ENCODE measurements at places on chromosomes 13 and 19.

GRCh38 chr19:39433480-39434079, 2.2 kb downstream of the RPS16 start:
- no peak for DNase-seq

GRCh38 chr19:27974082-27974513, 1238.9 kb downstream of the UQCRFS1 start:
- peak; percentile 1 for DNase-seq

DNA sequence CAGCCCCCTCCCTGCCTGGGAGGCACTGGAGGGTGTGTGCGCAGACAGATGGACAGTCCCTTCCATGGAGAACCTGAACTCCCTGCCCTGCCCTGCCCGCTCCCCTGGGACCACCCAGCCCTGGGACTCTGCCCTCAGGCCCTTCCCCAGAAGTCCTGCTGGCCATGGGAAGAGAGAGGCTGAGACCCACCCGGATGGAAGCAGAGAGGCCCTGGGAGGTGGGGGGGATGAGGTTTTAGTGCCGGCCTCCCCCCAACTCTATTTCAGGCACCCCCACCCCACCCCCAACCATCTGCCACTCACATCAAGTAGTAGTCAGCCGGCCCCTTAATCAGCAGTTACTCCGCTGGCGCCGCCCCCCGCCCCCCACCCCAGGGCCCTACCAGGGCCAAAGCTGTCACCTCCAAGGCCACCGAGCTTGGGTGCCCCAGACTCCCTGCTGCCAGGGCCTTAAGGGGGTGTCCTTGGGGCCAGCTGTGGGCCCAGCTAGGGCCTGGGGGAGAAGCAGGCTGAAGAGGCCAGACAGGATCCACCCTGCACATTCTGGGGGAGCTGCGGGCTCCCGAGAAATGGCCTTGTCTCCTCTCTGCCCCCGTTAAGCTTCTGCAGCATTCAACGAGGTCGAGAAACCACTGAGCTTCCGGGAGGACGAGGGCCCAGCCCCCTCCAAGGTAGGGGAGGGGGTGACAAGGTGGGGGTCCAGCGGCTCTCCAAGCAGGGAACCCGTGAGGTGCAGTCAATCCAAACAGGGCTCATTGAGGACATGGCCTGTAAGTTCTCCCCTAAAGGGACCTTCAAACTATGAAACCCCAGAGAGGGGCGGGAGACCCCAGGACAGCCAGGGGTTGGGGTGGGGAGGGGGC, 17.4 kb downstream of the NMRK2 start:
- no peak for DNase-seq

DNA sequence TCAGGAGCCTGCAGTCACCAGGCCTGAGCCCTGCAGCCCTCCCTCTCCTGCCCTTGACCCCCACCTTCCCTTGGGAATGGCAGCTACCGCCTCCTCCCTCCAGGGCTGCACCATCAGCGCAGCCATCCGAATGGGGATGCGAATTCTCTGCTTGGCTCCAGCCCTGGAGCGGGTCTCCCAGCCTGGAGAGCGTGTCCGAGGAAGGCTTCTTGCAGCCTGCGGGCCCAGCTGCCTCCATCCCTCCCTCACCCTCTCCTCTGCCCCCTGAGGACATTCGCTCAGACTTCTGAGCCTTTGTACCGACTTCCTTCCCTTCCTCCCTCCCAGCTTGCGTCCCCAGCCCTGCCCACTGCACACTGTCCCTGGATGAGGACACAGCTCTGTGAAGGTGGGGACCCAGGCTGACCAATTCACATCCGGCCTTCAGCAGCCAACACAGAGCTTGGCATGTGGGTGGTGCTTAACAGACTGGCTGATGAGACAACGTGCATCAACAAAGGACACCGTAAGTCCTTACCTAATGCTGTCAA, 6.0 kb upstream of the NKPD1 start:
- no peak for DNase-seq

- DNase-seq = no peak
Observed at GRCh38 chr13:91326146-91326545, 21.3 kb upstream of the MIR17HG start.

GRCh38 chr13:113654175-113654560, 3.8 kb downstream of the ATP4B start:
- DNase-seq = no peak

GRCh38 chr13:101305981-101306411, 110.3 kb downstream of the NALCN start:
- DNase-seq = no peak

GRCh38 chr19:18044825-18045304, 36.9 kb downstream of the ARRDC2 start:
- DNase-seq = peak; percentile 52

DNA sequence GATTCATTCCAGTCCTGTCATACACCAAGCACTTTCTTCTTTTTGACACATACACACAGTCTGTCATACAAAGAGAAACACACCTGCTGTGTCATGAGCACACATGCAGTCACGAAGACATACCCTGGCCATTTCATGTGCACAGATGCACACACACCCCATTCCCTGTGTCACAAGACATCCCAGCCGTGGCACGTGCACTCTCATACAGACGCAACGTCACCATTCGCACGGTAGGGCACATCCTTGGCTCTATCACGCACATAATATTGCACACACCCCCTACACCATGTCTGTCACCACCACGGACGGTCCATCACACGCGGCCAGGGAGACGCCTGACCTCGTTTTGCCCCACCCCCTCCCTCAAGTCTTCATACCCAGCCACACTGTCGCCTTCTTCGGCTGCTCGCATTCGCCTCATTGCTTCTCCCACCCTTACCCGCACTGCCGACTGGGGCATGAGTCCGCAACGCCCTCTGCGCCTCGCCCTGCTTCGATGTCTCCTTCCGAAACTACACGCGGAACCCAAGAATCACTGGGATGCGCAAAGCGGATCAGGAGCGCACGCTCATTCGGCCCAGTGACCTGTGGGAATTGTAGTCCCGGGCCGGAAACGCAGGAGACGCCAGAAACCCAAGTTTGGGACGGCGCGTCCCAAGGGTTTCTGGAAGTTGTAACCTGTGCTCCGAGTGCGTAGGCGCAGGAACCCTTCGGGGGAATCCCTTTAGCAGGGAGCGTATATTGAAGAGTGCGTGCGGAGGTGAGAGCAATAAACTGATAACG, 6.8 kb upstream of the ZNF283 start:
- peak; percentile 10 for DNase-seq

- DNase-seq = no peak
Observed at GRCh38 chr13:111561091-111561781, 240.8 kb downstream of the TEX29 start.

GRCh38 chr19:3365836-3366752, at the start of gene NFIC:
Gene NFIC (plus strand): TSS chr19:3366583. CDS start chr19:3366637, 54 bp downstream.
- peak; percentile 80 for DNase-seq

- DNase-seq = no peak
Observed at GRCh38 chr13:73956795-73957408, 177.3 kb downstream of the KLF12 start.

DNA sequence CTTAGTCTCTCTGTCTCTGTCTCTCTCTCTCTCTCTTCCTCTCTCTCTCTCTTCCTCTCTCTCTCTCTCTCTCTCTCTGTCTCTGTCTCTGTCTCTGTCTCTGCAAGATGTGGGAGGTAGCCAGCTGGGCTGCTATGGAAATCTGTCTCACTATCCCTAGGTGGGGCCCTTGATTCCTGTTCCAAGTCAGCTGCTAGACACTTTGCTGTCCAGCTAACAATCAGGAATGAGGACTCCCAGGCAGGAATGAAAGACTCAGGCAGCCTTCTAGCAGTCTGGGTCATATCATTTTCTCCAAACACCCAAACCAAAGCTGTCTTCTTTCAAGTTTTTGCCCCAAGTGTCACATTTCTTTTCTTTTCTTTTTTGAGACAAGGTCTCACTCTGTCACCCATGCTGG, 23.2 kb downstream of the CATSPERD start:
- DNase-seq = no peak

- no peak for DNase-seq
Observed at GRCh38 chr19:53908106-53908934, 758 bp upstream of the CACNG7 start.

- no peak for DNase-seq
Observed at GRCh38 chr19:24074720-24075454, 12.1 kb upstream of the ZNF254 start.

DNA sequence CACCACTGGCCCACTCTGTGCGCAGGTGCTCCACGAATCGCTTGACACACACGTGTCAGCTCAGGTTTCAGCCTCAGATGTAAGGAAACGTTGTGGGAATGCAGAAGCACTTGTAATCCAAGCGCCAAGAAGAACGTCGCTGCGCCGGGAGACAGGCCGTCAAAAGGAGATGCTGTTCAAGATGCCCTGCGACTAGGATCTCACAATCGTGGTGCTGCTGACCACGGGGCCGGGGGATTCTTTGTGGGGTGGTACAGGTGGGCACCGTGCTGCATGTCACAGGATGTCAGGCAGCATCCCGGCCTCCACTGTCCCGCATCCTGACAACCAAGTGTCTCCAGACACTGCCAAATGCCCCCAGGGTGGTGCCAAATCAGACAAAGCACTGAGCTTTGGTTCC, 16.9 kb upstream of the SIGLEC11 start:
- DNase-seq = no peak

DNA sequence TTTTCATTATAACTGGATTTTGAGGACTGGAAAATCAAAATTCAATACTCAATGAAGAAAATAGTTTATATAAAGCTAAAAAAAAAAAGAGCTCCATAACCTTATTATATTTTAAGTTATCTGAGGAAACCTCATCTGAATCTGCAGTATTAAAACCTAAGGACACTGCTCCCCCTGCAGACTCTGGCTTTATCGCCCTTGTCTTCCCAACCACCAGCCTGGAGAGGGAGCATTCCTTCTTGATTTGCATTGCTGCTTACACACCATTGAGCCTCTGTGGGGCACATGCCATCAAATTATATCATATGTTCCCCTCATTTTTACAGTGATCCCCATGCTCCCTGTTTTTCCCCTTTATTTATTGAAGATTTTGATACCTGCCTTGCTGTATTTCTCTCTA, 871.4 kb upstream of the GPC6 start:
- DNase-seq = no peak

- no peak for DNase-seq
Observed at GRCh38 chr13:49086722-49087121, 111.0 kb downstream of the FNDC3A start.

GRCh38 chr13:50845211-50845610, 1.7 kb upstream of the DLEU7 start:
- no peak for DNase-seq

- no peak for DNase-seq
Observed at GRCh38 chr19:40640744-40641143, 39.6 kb downstream of the LTBP4 start.

DNA sequence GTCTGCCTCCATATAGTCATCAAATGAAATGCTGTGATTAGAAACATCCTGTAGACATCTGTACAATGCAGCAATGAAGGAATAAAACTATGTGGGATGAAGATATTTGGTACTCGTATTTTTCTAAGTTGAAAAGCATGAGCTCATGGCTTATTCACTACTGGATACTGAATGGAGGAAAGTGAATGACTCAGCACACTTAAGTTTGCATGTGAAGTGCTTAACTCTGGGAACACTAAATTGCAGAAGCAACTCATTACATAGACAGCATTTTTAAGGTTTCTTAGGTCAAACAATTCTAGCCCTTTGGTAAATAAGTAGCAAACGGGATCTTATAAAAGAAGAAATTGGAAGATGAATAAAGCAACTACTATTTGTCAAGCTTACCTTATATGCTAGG, 429.0 kb upstream of the MIR17HG start:
- DNase-seq = no peak

GRCh38 chr19:3478409-3479176, 1.7 kb downstream of the SMIM24 start:
- DNase-seq = no peak

- no peak for DNase-seq
Observed at GRCh38 chr13:97570442-97570841, 136.5 kb downstream of the RAP2A start.

- no peak for DNase-seq
Observed at GRCh38 chr19:3154957-3155736, 19.3 kb downstream of the GNA15 start.

- no peak for DNase-seq
Observed at GRCh38 chr19:49861107-49861506, 6.3 kb downstream of the PNKP start.

GRCh38 chr13:45055198-45055901, 65.0 kb upstream of the GTF2F2 start:
- no peak for DNase-seq

- DNase-seq = no peak
Observed at GRCh38 chr13:47117268-47117667, 220.4 kb upstream of the HTR2A start.

DNA sequence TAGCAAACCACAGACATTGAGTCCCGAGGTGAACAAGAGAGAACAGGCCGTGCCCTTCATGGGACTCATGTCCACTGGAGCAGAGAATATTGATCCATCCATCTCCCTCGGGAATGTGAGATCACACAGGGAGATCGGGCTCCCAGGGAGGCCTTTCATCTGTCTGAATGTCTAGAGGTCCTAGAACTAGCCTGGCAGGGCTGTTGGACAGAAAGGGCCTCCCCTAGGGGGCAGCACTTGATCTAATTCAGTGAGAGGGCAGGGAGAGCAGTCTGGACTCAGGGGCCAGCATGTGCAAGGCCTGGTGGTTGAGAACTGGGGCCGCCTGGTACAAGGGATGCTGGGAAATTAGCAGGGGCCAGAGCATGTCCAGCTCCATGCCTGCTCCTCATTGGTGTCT, 4.3 kb downstream of the RUVBL2 start:
- DNase-seq = no peak

DNA sequence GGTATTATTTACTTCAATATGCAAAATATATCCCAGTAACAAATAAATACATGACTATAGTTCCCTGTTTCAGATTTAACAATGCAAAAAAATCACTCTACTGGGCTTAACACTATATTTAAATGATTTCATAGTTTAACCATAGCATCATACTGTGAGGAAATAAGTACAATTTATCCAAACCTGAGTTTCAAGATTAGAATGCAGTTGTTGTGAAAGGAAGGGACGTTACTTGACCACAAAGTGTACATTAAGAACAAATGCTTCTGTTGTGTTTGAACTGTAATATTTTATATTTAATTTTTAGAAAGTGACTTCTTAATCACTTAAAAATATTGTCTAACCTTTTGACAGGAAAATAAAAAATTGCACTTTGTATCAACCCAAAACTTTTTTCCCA, 1747.9 kb upstream of the SPRY2 start:
- DNase-seq = no peak

DNA sequence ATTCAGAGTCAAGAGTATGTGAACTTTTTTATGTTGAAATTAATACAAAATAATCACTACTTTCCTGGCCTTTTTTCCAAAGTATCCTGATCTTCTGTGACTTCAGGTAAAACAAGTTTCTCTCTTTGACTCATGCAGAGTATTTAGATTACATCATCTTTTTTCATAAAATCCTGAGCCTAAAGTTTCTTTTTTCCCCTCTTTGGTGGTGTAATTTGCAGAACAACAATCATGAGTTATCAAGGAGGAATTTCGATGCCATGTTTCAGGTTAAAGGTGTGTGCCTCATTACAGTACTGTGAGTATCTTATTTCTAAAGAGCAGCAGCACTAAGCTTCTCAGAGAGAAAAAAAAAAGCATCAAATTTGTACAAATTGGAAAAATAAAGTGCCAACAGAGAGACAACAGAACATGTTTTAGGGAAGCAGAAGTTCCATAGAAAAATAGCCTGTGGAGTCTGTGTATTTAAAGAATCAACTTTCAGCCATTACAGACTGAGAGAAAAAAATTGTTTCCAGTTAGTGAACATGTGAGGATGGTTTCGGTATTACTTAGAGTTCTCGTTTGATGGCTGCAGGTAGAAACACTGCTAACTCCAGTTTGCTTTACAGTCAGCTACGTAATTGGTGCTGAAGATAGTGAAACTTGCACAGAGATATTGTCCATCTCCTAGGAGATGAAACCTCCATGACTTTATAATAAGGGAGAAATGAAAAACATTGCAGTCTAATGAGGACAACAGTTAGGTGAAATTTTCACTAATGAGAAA, 78.1 kb upstream of the PCDH9 start:
- DNase-seq = no peak

- DNase-seq = no peak
Observed at GRCh38 chr19:501646-502045, 5.4 kb downstream of the MADCAM1 start.

Data from erythroblast (primary cell).